ENCODE measurements at places on chromosomes 4 and X.
A peak's percentile ranks its signal among the peaks of the same experiment; 100 is the strongest.

DNA sequence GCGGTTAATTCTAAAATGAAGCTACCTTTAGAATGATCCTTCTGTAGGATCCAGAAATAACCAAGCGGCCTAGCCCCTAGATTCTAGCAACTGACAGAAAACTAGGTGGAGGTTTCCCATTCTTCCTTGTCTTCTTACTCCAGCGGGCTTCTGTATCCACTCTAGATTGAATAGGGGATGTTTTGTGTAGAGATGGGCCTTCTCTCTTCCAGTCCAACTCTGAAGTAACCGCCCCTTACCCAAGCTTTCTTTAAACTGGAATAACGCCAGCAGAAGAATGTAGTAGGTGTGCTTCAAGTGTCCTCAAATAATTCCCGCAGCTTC, 386 bp upstream of the TMEM184C start:
- no peak for DNase-seq

DNA sequence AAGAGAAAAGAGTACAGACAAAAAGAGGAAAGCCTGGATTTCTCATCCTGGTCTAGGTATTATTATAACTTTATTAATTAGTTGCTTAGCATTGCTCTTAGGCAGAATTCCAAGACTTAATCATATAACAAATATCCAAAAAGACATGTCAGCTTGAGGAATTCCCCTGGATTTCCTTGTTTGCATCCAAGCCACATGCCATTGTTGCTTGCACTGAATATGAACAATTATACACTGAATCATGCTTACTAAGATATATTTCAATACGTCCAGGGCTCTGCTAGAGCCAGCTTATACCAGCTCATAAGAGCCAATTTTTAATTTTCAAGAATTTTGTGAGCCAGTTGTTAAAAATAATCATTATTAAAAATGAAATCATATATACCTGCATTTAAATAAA, 5.5 kb upstream of the TLR10 start:
- no peak for DNase-seq

GRCh38 chrX:26914232-26914631, 548.9 kb downstream of the PPP4R3C start:
- no peak for DNase-seq

GRCh38 chr4:128854433-128854832, 44.9 kb downstream of the JADE1 start:
- no peak for DNase-seq

DNA sequence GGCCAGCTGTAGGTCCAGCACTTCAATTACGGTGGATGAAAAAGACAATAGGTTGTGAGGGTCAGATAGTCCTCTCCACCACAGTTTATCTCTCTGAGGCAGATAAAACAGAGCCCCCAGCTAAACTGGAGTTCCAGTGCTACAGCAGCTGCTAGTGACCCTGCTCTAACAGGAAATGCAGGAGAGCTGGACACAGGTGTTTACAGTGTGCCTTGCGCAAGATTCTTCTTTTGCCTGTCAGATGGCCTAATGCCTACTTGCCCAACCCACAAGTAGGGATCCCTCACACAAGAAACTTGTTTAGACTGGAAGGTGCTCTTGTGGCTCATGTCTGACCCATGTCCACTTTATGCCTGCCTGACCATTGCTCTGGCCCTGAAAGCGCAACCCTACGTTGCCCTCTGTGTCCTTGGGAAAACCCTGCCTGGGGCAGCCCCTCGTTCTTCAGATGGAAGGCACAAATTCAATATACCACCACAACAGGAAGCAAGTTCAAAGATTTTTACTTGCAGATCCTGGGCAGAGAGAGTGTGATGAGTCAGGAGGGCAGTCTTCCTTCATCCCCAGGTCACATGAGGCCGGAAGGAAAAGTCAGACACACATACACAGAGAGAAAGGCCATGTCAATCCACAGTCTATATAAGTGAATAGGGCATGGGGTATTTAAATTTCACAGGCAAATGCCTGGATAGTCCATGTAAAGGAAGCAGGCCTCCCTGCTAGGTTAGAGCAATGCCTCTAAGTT, 105.1 kb upstream of the ADGRL3 start:
- DNase-seq: no peak

DNA sequence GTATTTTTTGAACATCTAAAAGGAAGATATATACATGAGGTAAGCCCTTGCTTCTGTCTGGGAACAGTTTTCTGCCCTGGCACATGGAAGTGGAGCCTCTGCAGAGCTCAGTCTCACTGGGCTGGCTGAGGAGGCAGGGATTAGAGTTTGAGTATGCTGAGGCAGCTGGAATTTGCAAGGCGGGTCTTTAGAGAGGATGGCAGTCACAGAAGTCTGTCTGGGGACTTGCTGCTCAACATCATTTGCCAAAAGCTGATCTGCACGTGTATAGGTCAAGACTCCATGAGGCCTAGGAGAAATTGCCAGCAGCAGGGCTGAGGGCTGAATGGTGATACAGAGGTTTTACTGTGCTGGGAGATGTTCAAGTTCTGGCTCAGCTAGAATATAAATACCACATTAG, 163.6 kb upstream of the ANK2 start:
- no peak for DNase-seq

- DNase-seq: peak; percentile 93
Observed at GRCh38 chr4:6716018-6716911, at the start of gene BLOC1S4. TSS of gene BLOC1S4 (plus strand) at chr4:6716174. CDS start at chr4:6716210, 36 bp downstream.

DNA sequence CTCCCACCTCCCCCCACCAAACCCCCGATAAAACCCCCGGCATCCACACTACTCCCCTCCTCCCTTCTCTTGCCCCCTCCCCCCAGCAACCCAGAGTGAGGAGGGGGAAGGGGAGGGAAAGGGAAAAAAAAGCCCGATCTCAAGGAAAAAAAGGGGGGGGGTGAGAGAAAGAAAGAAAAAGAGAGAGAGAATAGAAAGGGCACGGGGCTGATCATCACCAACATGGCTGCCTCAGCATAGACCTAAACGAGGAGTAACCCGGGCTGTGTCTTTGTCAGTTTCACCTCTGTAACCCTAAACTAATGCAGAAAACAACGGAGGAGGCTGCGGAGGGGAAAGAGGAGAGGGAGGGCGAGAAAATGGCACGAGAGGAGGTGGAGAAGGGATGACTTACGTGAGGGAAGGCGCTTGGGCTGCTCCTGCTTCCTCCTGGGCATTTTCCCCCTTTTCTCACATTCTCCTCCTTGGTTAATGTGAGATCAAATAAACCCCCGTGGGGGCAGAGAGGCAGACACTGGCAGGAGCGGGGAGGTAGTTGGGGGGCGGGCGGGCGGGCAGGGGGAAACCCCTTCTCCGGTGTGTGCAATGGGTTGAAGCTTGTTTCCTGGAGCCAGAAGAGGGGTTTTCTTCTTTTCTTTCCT, 532 bp downstream of the ZNF827 start:
- DNase-seq: peak; percentile 36

GRCh38 chr4:8070736-8071718, 87.6 kb downstream of the ABLIM2 start:
- DNase-seq: no peak

GRCh38 chr4:16085822-16086221, 2.0 kb upstream of the PROM1 start:
- DNase-seq: no peak

DNA sequence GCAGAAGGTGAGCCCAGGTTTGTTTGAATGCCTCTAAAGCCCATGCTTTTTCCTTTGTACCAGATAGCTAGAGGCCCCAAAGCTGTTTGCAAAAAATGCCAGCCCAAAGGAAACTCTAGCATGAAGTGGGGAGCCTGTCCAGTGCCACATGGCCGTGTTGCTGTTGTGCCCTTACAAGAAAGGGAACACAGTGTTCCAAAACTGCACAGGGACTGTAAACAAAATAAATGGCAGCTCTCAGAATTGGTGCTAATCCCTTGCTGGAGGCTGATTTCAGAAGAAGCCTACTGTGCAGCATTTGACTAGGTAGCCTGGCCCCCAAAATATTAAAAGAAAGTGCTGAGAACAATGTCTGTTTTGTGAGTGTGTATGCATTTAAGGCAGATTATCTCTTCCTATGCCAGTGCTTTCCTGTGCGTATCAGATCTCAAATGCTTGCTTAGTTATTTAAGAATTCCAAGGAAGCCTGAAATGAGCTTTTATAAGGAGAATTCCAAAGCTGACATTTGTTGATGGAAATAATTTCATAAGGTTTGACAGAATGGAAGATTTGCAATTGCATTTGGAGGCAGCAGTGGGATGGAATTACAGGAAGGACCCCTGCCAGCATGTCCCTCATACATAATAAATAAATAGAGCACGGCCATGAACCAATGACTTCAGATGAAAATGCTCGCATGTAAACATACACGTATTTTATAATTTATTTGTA, 115.7 kb downstream of the IRF2 start:
- no peak for DNase-seq

DNA sequence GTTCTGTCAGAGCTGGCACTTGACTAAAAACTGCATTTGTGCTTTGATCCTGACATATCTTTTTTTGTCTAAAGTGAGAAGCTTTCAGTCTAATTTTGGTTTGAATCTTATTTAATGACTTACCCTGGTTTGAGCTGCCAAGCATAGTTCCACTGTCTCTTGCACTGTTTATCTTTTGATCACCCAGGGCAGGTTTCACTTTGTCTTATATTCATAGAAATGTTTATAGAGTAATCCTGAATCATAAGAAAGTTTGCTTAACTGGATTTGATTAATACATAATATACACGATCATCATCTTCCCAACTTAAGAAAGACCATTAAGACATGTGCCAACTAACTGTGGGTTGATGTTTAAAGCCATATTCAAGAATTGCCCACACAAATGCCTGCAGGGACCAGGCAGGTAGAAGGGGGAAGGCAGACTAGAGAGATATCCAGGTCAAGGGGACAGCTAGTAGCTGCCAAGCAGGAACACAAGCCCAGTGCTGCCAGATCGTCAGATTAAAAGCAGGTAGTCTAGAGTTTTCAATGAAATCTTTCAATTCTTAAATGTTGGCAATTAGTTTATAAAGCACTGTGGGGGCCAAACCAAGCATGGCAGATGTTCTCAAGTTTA, 1.9 kb downstream of the GK start:
- DNase-seq: no peak

GRCh38 chrX:108165383-108166111, 74.0 kb downstream of the ATG4A start:
- peak; percentile 3 for DNase-seq

DNA sequence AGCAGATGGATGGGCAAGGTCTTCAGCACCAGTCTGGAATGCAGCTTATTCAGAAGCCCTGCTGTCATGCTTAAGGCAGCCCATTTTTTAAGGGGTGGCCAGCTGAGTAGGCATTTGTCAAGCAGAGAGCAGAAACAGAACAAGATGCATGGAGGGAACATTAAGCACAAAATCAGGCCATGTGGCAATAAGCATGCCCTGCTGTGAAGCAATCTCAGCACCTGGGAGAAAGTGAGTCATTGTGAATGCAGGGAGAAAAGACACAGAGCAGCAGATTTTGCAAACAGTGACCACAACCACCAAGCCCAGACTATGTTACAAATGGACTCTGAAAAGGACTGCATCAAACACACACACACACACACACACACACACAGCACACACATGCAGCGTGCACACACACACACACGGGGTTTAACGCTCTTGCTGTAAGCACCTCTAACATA, 94.1 kb upstream of the GALNT7 start:
- DNase-seq: peak; percentile 26

- DNase-seq: peak; percentile 51
Observed at GRCh38 chr4:24912252-24913118, at the start of gene CCDC149. TSS of gene CCDC149 (minus strand) at chr4:24913042. CDS start at chr4:24912864, 178 bp downstream.

GRCh38 chr4:110332483-110332882, 134.1 kb upstream of the ELOVL6 start:
- DNase-seq: no peak

DNA sequence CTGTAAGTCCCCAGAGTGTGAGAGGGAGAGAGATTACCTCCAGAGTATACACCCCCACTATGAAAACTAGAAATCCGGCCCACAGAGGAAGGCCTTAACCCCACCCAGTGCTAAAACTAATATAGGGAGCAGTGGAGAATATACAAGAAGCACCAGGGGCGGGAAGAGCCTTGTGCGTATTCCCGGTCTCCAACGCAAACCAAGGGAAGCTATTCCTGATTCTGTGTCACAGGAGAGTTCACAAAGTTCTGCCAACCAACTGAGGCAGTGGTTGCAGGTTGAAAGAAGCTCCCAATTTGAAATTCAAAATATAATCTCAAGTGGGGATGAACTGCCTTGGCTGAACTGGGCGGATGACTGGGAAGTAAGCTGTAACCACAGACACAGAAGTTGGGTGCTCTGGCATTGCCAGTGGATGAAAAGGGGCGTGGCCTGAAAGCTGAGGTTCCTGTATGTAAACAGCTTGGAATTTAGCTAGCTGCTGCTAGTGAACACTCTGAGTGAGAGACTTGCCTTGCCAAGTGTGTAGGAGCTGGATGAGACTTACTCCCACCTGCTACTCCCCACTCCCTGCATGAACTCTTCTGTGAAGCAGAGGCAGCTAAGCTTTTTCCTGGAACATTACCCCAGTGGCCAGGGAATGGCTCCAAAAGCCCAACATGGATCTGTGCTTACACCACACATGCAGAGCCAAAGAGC, 32.7 kb downstream of the ELF2 start:
- no peak for DNase-seq

GRCh38 chr4:173752610-173753230, 222.7 kb upstream of the HAND2 start:
- peak; percentile 27 for DNase-seq

DNA sequence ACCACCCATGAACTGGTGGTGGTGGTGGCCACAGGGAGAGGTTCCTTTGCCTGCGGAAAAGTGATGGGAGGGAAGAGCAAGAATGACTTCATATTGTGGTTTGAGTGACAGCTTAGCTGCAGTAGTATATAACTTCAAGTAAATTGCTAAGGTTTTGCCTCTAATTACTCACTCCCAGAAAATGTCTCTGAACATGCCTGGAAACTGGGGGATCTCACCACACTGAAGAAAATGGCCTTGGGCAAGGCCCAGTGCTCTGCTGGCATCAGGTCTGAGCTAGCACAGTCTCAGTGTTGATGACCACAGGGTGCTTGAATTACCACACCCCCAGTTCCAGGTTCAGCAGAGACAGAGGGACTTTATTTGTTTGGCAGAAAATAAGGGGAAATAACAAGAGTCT, 2085.4 kb downstream of the ARAP2 start:
- DNase-seq: no peak

DNA sequence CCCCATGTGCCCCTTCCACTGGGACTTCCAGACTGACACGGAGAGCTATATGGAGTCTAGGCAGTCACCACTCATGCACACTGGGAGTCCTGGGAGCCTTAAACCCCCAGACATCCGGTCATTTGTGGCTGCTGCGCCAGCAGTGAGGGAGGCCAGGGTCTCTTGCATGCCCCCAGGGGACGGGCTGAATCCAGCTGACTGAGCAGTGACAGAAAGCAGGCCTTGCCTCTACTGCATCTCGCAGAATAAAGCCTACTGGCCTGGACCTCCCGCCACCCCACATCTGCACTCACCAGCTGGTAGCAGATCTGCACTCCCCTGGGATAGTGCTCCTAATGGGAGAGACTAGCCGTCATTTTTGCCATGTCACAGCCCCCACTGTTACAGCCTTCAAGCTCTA, 1234.2 kb downstream of the FAM133A start:
- no peak for DNase-seq
